ENCODE measurements at places on chromosomes 6 and 20. TPM values are rescaled to one million over a fixed set of nuclear protein-coding genes. Genes with fewer than 3 reads are reported as not detected.

Gene HLA-DRA
- total RNA-seq, result 45.3 TPM

Gene CCM2L
- 5.8 TPM for total RNA-seq

Gene MYMX
- total RNA-seq, result not detected

Gene MUCL3
- total RNA-seq, result not detected

Gene IMPG1
- 0.56 TPM for total RNA-seq

Gene THEMIS
- total RNA-seq, result 4.0 TPM

GRCh38 chr20:15945289-15945688 is 628.0 kb downstream of the KIF16B start:
- no peak for DNase-seq

- no peak for DNase-seq
These were observed 73.3 kb downstream of the SYCP2L start for GRCh38 chr6:10960171-10960570.

DNA sequence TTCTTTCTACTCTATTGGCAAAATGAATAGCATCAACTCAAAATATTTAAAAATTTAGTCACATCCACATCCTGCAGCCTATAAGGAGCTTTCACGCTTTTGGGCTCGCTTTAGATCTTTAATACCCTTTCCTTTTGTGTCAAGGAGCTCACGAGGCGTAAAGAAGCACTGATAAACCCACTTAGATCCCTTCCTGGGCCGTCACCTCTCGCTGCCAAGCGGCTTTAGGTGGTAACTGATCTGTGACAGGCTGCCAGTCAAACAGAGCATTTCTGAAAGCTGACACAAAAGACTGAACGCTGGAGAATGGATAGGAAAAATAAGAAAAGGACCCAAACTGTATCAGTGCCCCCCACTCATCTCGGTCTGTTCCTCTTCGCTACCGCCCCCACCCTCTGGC is 385.7 kb upstream of the MMS22L start:
- no peak for DNase-seq

DNA sequence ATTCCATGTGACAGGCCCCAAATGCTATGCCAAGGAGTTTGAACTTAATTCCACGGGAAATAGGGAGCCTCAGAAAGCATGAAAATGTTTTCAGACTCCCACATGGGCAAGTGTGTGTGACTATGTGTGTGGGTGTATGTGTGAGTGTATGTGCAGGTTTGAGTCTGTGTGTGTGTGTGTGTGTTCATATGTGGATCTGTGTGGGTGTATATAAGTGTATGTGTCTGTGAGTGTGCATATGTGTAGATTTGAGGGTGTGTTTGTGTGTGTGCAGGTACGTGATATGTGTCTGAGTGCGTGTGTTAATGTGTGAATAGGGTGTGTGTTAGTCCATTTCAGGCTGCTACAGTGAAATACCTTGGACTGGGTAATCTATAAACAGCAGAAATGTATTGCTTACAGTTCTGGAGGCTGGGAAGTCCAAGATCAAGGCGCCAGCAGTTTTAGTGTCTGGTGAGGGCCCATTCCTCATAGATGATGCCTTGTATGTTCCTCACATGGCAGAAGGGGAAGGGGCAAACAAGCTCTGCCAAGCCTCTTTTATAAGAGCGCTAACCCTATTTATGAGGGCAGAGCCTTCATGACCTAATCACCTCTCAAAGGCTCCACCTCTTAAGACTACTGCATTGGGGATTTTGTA is 181.1 kb upstream of the TAB2 start:
- no peak for DNase-seq

DNA sequence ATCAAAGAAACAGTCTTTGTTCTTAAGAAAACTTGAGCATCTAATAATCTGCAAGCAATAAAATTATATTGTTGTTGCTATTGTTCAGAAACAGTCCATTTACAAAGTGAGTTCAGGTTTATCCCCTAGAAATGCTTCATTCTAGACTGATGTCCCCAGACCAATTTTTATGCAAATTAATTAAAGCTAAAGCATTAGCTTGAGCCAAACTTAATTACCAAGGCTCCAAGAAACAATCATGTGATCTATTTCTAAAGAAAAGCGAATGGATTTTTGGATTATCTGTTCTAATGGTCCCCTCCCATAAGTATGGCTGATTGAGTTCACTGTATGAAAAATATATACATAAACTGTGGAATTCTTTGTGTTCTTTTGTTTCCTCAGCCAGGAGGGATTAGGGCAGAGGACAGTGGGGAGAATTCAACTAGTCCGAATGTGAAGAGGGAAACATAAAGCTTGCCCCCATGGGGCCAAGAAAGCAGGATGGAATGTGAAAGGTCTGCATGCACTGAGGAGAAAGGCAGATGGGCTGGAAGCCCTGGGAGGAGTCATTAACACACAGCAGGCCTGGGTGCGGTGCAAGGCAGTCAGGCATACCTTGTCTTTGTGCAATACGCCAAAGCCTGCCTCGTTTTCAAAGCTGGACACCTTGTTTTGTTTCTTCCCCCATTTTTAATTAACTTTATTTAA is 597.1 kb downstream of the KIF16B start:
- no peak for DNase-seq

DNA sequence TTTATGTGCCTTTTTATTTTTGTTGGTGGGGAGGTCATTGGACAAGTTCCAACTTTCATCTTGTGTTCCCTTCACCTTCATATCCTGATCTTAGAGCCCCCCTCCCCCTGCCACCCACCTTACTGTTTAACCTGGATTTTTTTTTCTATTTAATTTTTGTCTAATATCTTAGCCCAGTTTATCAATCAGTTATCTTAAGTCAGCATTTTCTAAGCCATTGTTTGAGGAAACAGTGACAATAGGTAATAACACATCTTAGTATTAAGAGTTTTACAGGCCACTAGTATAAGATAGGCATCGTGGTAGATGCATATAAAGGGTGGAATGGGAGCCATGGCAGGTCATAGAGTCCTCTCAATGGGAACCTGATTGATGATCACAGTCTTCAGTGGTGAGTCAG is 2.4 kb downstream of the ABT1 start:
- DNase-seq, result no peak

GRCh38 chr6:31705931-31706330 is 735 bp upstream of the LY6G6F start:
- no peak for DNase-seq

DNA sequence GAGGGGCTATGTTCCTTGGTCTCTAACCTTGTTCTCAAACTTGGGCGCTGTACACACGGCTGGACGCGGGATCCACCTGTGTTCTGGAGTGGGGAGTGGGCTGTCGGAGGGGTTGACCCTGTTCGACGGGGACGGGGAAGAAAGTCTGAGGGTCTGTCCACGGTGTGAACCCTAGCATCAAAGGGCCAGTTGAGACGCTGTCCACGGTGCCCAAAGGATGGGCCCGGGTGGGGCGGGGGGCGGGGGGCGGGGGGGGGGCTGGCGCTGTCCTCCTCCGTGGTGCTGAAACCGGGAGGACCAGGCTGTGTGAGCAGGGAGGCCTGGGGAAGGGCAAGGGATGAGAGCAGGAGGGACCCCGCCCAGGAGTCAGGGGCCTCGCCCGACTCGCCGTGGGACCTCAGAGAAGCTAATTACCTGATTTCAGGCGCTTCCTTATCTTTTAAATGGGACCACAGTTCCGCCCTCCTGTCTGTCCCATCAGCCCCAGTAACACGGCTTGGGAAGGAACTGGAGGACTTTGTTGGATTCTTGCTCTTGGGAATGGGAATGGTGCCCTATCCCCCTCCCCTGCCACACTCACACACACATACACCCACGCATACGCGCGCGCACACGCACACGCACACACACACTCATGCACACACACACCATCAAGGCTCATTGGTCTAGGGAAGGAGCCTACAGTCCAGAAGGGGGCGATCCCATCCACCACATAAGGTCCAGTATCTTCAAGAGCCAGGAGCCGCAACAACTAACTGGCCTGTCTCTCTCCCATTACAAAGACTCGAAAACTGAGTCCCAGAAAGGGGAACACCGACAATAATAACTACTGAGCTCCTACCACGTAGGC is 1.0 kb upstream of the VSTM2L start:
- DNase-seq, result peak; percentile 65

DNA sequence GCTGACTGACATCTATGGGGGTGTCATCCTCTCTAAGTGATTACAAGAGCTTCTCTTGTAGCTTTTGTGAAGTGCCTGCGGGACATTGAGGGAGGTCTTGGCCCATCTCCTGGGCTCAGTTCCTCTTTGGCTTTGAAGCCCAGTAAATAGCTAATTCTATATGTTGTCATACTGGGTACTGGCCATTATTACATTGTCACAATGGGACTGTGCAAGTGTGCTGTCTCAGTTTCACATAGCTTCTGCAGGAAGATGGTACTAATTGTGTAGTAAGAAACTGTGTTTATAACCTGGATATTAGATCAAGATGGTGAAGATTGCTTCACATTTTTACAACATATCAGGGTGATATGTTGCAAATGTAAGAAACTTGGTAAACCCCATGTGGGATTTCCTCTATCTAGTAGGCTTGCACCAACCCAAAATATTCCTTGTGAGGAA is 19.9 kb downstream of the SPINT3 start:
- DNase-seq, result no peak

DNA sequence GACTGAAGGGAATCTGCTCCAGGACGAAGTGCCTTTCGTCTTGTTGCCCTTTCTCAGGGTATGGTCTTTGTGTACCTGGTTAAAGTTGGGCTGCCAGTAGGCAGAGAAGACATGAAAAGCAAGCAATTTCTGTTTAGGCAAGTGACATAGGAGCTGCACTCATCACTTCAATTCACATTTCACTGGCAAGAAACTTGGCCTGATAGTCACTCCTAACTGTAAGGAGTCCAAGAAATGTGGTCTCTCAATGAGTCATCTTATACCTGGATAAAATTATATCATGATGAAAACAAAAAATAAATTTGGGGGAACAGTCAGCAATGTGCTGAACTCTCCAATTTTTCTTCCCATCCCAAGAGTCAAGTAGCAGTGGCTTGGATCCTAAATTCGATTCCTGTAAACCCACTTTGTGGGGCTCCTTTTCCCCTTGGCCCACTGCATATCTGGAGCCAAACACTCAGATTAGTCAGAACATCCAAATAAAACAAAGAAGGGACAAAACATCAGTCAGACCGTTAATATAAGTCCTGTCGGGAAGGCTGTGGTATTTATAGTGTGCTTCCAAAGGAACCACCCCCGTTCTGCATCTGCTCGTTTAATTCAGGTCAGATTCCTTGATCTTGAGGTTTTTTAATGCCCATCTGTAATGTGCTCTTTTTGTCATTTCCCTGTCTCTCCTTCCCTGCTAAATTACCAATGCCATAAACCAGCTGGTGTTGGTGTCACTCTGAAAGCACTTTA is 5.0 kb upstream of the GABRR1 start:
- no peak for DNase-seq

- DNase-seq, result no peak
These were observed 265.0 kb upstream of the MARCKS start for GRCh38 chr6:113591896-113592827.

GRCh38 chr6:20148433-20148832 is 63.8 kb downstream of the MBOAT1 start:
- no peak for DNase-seq

DNA sequence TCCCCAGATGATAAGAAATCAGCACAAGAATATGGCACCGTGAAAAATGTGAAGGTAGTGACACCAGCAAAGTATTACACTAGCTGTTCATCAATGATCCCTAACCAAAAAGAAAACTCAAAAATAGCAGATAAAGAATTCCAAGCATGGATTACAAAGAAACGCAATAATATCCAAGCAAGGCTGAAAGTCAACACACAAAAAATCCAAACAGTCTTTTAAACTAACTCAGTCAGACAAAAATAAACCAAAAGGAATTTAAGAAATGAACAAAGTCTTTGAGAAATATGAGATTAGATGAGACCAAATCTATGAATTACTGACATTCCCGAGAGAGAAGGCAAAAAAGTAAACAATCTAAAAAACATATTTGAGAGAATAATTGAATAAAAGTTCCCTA is 976.1 kb upstream of the MAP3K7 start:
- no peak for DNase-seq

DNA sequence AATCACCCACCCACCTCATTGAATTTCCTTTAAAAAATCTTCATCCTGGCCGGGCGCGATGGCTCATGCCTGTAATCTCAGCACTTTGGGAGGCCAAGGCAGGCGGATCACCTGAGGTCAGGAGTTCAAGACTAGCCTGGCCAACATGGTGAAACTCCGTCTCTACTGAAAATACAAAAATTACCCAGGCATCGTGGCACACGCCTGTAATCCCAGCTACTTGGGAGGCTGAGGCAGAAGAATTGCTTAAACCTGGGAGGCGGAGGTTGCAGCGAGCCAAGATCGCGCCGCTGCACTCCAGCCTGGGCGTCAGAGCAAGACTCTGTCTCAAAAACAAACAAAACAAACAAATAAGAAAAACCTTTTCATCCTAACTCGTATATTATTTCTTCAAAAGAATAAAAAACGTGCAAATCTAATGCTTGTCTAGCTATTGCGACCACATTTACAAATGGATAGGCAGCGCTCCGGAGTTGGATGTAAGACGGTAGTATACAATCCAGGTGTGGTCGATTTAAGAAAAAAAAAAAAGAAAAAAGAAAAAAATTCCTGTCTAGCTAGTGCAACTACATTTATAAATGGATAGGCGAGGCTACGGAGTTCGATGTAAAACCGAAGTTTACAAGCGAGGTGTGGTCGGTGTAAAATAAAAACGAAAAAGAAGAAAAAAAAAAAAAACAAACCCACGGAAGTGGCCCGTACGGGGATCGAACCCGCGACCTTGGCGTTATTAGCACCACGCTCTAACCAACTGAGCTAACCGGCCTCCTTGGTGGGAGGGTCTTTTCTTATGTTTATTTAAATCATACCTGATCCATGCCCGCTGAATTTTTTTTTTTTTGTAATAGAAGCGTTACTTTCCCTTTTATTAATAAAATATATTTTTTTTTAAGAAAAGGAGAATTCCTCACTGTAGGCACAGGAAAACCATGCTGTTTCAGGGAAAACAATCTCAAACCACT is 70.7 kb upstream of the PRSS16 start:
- no peak for DNase-seq

- no peak for DNase-seq
These were observed 7.7 kb downstream of the TREML2 start for GRCh38 chr6:41193171-41193734.

DNA sequence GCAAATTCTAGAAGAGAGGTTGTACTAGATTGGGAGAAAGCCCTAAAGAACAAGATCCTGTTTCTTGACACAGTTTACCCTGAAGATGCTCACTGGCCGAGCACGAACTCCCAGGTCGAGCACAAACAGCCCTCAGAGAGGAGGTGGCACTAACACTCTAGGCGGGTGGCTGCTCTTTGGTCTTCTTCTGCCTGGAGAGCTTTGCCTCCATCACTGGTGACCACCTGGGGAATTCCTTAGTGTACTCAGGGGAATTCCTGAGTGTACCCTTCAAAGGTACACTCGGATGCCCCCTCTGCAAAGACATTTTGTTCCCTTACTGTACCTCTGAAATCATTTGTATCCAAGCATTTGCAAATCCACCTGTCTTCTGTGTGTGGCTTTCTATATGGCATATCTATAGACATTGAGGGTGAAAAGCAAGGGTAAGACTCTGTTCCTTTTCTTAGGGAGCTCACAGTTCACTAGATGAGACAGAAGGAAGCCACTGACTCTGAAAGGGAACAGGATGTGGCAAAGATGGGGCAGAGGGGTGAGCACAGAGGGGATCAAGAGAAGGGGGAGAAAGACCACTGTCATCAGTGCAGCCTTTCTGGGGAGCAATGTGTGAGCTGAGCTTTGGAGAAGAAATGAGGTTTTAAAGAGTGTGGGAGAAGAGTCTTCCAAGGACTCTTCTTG is 169.8 kb upstream of the PROKR2 start:
- DNase-seq, result no peak
